ENCODE measurements at places on chromosomes 2 and 18.
A peak's percentile ranks its signal among the peaks of the same experiment; 100 is the strongest.

DNA sequence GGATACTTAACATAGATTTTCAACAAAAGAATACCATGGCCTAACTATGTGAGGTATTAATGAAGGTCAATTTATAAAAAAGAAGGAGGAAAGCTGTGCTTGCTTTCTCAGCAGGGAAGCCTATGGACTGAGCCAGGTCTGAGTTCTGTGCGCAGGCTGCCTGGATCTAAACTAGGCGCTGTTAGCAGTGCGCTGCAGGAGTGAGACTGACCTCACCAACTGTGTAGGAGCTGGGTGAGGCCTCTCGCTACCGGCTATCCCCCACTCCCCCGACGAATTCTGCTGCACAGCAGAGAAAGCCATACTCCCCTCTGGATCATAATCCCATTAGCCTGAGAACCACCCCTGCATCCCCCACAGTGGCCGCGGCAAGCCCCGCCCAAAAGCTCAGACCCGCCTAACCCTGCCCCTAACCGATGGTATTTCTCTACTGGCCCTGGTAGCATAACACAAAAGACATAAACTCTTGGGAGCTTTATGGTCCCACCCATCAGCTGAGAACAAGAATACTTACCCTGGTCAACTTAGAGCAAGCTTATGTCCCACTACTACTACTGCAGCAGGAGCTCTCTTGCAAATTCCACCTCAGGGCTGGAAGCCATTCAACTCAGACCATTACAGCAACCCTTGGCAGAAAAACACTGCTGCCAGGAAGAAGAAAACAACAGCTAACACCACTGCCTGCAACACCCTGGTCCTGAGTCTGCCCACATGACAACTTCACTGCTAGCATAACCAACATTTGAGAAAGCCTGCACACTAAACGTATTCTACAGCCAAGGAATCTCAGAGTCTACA, 28.0 kb downstream of the SULT1C2 start:
- DNase-seq, result no peak

DNA sequence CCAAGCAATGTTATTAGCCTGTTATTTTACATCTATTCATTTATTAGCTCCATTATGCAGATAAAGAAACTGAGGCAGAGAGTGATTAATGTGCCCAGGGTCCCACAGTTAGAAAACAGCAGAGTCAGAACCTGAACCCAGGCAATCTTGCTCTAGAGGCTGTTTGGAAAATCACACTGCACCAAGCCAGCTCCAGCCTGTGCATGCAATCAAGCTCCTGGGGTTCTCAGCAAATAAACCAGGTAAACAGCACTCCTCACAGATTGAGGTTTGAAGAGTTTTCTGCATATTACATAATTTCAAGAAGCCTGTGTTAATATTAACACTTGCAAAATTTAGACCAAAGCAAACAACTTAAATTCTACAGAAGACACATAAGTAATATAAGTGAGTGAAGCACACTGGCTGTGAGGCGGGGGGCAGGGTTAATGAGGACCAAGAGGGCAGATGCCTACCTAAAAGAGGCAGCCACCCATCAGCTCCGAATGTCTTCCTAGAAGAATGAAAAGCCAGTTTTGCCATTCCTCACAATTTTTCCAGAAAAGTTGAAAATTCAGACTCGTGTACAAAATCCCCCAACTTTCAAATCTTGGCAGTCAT, 35.4 kb downstream of the CACNB4 start:
- DNase-seq, result no peak

- no peak for DNase-seq
These were observed 92.6 kb upstream of the RAB12 start for GRCh38 chr18:8516371-8517250.

DNA sequence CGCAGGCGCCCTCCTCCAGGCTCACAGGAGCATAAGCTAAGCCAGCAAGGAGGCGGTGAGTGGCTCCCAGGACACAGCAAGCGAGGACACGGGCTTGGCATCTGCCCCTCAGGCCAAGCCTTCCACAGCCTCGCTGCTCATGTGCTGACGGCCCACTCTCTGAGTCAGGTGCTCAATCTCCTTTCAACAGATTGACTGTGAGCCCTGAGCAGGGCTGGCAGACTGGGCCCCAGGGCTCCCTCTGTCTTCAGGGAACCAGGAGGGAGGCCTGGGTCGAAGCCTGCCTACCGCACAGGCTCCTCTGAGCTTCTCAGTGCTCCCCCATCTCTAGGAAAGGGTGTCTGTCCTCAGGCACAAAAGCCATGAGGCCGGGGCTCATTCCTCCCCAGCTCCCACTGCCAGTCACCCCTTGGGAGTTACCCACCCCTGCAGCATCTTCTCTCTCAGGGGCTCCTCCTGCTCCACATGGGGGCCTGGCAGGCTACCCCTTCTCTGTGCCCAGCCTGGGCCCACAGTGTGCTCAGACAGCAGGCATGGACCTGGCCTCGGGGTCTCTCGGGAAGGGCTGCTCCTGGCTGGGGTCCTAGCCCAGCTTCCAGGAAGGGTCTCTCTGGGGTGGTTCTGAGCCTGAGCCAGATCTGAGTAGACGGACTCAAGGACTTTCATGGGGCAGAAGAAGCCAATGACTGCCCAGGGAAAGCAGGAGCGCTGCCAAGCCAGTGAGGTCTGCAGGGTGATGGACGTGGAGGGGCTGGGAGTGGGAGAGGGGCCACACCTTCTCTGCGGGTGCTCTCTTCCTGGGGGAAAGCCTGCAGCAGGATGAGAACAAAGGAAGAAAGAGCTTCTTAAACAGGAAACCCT, 138.0 kb upstream of the GPC1 start:
- DNase-seq, result no peak

DNA sequence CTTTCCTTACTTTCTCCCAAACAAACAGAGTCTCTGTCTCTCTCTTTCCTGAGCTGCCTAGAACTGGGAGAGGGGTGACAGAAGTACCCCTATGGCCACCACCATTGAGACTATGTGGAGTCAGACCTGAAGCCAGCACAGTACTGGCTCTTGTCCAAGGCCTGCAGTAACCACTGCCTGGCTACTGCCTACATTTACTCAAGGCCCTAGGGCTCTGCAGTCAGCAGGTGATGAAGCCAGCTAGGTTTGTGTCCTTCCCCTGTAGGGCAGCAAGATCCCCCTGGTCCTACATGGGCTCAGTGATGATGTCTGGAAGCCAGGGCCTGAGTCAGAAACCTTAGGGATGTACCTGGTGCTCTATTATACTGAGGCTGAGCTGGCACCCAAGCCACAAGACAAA, 12.2 kb downstream of the MYO3B start:
- DNase-seq, result no peak

DNA sequence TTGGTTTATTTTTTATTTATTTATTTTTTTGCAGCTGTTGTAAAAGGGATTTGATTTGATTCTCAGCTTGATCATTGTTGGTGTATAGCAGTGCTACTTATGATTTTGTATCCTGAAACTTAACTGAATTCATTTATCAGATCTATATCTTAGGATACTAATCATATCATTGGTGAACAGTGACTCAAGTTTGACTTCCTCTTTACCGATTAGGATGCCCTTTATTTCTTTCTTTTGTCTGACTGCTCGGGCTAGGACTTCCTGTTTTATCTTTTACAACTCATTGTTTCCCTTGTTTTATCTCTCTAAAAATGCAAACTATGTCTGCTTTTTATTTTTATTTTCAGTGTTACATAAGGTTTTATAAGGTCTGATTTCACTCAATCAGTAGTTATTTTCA, 23.6 kb downstream of the SP100 start:
- peak; percentile 39 for DNase-seq

DNA sequence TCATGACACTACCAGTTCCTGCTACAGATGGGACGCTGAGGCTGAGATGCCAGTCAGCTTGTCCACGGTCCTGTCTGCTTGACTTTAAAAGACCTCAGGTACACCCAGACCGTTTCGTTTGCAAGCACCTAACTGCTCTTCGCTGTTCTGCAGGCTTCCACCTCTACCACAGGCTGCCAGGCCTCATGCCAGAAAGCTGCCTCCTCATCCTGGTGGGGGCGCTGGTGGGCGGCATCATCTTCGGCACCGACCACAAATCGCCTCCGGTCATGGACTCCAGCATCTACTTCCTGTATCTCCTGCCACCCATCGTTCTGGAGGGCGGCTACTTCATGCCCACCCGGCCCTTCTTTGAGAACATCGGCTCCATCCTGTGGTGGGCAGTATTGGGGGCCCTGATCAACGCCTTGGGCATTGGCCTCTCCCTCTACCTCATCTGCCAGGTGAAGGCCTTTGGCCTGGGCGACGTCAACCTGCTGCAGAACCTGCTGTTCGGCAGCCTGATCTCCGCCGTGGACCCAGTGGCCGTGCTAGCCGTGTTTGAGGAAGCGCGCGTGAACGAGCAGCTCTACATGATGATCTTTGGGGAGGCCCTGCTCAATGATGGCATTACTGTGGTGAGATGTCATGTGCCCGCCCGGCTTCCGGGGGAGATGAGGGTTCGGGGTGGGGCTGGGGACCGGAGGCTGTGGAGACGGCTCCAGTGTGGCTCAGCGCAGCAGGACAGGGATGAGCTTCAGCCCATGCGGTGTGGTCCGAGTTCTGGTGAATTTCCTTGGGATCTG, 5.9 kb downstream of the SLC9A4 start:
- no peak for DNase-seq

DNA sequence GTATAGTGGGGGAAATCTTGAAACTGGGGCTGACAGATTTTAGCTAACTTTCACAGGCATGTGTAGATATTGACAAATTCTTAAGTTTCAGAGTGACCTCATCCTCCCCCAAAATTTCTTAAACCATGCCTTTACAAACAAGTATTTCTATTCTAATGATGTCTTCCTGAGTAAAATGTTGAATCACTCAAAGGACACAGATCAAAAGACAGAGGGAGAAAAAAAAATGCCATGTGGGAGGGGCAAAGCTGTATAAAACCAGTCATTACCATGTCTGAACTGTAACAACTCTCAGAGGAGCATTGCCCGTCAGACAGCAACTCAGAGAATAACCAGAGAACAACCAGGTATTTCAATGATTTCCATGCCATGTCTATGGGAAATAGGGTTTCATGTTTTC, at the start of gene SERPINB2:
Gene SERPINB2, plus strand, starts transcription at position 282 of the 400 bp plus-strand sequence. CDS start 3,740 bp downstream, outside the sequence.
- DNase-seq, result no peak

GRCh38 chr2:69213201-69213600, 173.8 kb downstream of the GFPT1 start:
- DNase-seq, result no peak

DNA sequence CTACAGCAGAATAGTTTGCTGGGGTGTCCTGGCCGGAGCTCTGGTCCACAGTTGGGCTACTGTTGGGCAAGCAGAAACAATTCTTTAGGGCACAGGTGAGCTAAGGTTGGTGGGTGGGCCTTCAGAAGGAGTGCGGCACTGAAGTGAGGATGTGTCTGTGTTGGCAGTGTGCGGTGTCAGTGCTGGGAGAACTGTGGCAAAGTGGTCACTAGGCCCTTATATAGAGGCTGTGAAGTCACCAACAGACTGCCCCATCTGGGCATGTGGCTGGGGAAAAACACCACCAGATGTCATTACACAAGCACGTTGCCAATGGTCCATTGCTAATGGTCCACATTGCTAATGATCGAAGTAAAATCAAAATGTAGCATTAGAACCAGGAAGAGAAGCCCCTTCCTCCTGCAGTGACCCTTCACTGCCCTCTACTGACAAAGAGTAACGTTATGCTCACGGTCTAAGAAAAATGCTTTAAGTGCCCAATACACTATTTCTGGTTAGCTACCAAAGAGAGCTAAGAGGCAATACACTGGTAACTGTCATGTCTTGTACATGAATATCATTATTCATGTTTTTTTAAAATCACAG, 21.3 kb downstream of the SCN1A start:
- no peak for DNase-seq

DNA sequence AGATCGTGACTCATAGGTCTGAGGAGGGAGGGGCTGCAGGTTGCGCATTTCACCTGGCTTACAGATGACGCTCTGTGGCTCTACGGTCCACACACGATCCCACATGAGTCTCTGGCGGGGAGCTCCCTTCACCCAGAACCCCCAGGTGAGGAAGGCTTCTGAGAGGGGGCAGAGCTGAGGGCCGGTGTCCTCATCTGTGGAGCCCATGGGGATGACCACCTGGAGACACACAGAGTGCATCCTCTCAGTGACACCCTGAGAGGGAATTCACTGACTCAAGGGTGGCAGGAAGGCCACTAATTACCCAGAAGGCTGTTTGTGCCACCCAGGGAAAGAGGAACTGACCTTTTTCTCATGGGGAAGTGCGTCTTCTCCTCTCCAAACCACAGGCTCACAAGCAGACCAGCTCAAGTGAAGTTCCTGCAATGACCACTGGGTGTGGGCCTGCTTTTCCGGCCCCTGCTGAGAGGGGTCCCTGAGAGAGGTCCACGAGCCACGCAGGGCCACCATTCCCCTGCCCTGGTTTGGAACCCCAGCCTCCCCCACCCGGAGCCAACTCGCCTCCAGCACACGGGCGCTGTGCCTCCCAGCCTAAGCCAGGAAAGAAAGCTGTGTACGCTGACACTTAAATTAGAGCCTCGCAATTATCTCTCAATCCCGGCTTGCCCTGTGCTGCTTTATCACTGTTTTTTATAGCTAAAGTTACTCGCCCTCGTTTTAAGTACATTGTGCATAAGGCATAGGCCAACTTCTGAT, 114.1 kb downstream of the BCL11A start:
- peak; percentile 33 for DNase-seq

- DNase-seq, result peak; percentile 33
These were observed 68.6 kb upstream of the MAL start for GRCh38 chr2:94956797-94957391.
